Activated CD4-positive, alpha-beta T cell treated with anti-CD3 and anti-CD28 coated beads for 24 hours (primary cell): ENCODE measurements at places on chromosomes 5 and 9.

DNA sequence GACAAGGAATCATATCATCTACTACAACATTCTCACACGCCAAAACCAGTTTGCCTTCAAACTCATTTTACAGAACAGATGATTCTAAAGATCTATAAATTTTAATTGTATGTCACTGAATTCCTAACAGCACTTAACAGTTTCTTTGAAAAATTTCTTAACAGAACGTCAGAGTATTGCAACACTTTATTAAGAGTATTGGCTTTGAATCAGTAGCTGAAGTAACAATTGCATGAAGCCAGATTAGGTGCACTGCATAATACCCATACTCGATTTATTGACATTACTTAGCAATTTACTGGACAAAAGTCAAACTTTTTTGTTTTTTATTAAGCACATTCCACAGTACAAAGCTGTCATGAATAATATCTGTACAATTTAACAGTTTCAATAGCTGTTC is 75.8 kb downstream of the SMIM23 start:
- no peak for DNase-seq

- DNase-seq, result no peak
These were observed 77.3 kb downstream of the AMBP start for GRCh38 chr9:114000671-114001409.

GRCh38 chr5:149859746-149860145 is 84.8 kb downstream of the PDE6A start:
- DNase-seq, result no peak

GRCh38 chr5:95283761-95284571 is 928 bp downstream of the MCTP1 start:
- DNase-seq, result no peak

- DNase-seq, result no peak
These were observed 16.2 kb upstream of the GABBR2 start for GRCh38 chr9:98724810-98725530.

DNA sequence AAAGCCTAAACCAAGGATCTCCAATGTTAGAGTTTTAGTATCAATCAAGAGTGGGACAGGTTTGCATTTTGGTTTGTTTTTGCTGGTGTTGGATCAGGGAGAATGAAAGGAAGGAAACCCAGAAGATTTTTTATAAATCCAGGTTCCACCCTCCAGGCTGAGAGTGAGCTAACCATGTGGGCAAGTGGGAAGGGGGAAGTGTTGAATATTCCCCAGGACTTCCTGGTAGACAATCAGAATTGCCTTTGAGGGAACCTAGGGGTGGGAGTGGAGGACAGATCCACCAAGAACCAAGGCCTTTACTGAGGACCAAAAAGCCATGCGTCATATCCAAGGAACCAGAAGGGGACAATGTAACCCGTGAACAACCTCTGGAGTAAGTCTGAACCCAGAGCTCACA is 33.5 kb upstream of the PIK3R1 start:
- DNase-seq, result no peak
